ENCODE measurements at places on chromosomes 4 and X.

DNA sequence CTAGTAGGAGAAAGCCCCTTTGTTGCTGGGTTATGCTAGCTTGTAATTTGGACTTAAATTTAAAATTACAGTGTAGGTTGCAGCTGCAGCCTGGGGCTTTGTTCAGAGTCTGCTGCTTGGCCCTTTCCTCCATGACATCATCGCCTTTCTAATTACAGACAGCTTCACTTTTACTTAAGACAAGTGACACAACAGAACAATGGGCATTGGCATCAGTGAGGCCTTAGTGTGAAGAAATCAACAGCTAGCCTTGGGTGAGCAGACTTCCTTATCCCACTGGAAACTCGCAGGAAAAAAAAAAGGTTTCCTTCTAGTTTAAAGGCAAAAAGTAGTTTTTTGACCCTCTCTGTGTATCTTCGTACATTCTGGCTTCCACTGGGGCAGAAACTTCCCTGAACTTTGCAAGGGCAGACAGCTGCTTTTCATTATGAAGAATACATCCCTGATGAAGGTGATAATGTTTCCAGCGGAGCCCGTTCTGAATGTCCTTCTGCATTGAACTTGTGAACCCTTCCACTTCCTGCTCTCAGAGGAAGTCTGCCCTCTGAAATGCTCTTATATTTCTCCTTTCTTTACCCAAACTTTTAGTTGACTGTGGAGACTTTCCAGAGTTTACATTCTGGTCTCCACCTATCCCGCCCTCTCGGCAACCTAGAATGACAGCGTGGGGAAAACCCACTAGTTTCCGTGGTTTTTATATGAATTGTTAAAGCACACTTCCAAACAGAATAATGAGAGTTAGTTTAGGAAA is 123.2 kb upstream of the FAM9C start:
- no peak for DNase-seq

GRCh38 chr4:47444031-47444430 is 19.5 kb downstream of the COMMD8 start:
- DNase-seq = no peak

GRCh38 chrX:79281775-79282174 is 85.4 kb downstream of the ITM2A start:
- DNase-seq = no peak

DNA sequence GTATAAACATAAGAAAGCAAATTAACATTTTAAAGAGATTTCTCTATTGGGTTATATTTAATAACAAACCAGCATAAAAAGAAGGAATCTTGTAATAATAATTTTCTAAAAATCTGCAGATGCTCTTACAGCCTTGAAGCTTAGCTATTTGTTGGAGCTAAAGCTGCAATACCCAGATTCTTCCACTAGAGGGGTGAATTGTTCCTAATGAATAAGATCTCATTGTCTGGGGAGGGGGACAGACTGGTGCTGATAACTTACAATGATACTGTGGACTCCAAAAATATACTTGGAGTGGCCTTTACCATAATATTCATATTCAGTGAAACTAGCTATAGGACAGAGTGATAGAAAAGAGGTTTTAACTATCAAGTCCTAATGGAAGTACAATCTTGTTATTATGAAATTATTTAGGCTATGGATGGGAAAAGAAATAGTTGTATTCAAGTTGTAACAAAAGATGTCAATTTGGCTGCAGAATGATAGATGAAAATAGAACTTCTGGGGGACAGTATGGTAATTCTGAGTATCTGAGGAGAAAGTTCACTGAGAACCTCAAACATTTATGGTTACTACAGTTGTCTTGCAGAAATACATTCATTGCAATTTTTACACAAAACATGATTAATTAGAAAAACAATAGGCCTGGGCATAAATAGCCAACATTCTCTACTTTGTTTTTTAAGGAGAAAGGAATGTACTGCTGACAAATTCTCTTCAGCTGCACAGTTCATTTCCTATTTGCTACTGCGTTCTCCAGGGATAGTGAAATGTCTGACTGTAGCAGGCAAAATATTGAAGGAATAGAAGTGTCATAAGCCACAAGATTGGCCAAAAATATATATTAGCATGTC is 443.3 kb downstream of the GBA3 start:
- DNase-seq = no peak

DNA sequence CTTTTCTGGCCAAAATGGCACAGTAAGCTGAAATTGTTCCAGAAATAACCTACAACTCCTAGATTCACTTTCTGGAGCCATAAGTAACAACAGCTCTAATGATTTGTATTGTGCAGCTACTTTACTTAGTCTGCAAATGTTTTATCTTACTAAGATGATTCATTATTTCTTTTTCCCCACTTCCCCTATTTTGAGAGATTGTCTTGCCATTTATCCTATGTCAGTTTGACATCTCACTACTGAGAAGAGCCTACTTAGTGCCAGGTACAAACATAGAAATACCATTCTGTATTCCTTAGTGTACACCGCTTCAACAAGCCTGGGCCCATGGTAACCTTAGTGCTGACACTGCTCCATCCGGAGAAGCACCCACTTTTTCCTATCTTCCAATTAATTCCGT is 13.8 kb upstream of the STK26 start:
- no peak for DNase-seq

GRCh38 chr4:185532293-185532692 is 3.0 kb downstream of the PDLIM3 start:
- DNase-seq = no peak

GRCh38 chrX:69161786-69162349 is 3.4 kb downstream of the PJA1 start:
- no peak for DNase-seq

GRCh38 chr4:48722509-48723446 is 57.3 kb downstream of the FRYL start:
- DNase-seq = no peak

DNA sequence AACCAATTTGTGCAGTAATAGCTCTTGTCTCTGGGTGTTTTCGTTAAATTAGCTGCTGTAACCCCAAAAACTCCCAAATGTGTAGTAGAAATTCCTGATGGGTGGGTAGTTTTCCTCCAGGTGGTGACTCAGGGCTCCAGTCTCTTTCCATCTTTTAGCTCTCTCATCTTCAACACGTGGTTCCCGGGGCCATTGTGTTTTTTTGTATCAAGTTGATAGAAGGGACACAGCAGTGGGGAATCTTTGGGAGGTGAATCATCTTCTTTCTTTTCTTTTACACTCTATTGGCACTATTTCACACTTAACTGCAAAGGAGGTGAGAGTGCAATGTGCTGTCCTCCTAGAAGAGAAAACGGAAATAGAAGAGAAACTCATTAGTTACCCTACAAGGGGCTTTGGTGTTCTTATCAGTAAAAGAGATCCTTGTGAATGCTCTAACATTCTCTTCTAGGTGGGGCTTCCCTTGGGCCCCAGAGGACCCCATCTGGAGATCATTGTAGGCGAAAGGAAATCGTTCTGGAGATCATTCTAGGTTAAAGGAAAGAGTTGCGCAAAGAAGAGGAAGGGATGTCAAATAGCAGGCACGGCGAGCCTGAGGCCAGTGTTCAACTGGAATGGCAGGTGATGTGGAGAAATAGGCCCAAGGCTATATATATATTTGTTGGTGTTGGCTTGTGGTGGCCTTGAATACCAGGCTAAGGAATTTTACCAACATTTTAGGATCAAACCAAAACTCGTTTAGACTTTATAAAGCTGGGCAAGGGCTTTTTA is 68.2 kb upstream of the ACSL1 start:
- DNase-seq = no peak

DNA sequence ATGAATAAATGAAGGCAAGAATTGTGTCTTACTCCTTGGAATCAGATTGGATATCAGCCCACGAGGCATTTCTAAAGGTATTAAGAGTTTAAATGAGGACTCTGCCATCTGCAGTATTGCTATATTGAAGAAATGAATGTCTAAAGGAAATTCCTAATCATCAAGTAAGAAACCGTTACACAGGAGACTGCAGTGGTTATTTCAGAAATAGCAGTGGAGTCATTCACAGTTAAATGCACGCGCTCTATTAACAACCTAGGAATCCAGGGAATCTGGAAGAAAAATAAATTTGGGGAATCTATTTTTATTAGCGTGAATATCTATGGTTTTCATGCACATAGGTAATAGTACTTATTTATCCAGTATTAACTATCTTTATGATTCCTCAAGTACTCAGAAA is 334.2 kb downstream of the TENM3 start:
- no peak for DNase-seq

DNA sequence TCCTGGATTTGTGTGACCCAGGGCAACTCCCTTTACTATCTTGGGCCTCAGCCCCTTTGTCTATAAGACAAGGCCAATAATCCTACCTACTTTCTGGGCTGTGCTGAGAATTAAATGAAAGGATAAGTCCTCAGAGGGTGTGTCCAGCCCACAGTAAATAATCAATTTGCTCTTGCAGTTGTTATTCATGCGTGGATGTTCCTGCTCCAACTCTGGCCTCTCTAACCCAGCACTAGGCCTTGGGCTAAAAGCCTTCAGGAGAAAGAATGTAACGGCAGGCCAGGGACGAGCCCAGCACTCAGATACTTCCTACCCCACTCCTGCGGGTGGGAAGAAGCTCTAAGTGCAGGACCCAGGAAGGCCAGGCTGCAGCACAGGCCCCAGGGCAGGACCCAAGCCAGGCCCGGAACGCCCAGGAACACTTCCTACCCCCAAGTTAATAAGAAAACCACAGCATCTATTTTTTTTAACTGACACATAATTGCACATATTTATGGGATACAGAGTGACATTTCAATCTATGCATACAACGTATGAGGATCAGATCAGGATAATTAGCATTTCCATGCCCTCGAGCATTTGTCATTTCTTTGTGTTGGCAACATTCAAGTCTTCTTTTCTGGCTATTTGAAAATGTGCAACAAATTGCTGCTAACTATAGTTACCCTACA is 179.6 kb upstream of the RBPJ start:
- no peak for DNase-seq

DNA sequence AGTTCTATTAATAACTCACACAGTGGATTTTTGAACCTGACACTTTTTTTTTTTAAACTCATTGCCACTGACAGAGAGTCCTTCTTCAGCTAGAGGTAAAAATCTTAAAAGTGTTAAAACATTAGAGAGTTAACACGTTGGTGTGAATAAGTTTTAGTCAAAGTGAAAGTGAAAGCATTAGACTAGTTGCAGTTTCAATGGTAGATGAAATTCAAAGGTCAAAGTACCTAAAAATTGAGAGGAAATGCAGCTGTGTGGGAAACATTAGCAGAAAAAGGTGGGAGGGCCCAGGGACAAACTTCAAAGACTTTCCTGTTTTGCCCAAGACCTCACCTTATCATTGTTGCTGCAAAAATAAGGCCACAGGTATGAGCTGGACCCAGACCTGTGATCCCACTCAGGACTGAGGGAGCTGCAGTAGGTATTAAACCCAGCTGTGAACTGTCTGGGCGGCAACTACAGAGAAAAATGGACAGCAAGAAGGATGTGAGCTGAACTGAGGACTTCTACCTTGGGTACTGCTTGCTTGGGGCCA is 17.6 kb upstream of the GABRA4 start:
- DNase-seq = no peak

- no peak for DNase-seq
Measured at GRCh38 chr4:87469390-87469789, 47.0 kb downstream of the NUDT9 start.

DNA sequence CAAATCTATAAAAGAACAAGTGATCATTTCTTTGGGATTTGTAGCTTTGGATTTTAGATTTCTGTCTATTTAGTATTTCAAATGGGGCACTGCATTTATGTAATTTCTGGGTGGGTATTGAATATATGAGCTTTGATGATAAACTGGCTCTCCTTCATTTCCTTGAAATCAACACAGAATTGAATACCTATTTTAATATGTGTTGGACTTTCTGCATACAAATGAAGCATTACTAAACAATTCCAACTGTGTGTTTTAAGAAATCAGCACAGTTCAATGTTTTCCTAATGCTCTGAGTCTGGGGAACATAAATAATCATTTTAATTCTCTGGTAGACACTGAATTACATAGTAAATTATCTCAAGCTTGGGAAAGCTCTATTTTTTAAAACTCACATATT is 42.0 kb upstream of the GBA3 start:
- DNase-seq = no peak

GRCh38 chr4:76690011-76690905 is 207.7 kb downstream of the SOWAHB start:
- DNase-seq = no peak

DNA sequence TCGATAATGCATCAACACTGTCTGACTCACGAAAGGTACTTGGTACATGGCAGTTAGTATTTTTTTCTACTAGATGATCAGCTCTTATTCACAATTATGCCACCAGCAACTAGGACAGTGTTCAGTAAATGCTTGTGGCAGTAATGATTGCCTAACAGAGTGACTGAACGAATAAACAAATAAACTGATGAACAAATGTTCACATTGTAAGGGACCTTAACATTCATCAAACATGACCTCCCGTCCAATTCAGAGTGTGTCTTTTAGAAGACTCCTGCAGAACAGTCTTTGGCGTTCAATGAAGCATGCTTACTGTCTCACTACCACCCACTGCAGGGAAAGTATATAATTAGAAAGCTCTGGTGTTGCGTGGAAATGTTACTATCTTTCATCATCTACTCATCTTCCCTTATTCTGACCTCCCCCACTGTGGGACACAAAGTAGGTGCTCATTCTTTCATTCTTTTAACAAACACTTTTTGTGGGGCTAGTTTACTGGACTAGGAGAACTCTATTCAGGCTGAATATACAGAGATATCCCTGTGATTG is 319.3 kb downstream of the RAB28 start:
- no peak for DNase-seq

DNA sequence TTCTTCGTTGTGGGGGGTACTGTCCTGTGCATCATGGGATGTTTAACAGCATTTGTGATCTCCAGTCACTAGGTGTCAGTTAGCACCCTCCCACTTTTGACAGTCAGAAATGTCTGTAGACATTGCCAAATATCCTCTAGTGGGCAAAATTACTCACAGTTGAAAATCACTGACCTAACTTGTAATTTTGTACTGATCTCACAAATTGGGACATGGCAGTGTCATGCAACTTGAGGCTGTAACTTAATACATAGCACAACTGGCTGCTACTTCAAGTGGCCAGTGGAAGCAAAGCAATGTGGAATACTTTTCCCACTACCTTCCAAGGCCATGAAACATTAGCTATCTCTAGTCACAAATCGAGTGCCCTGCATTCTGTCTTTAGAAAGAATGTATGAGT is 23.2 kb upstream of the TSPAN7 start:
- no peak for DNase-seq

- no peak for DNase-seq
Measured at GRCh38 chr4:137430171-137430570, 102.1 kb downstream of the PCDH18 start.

DNA sequence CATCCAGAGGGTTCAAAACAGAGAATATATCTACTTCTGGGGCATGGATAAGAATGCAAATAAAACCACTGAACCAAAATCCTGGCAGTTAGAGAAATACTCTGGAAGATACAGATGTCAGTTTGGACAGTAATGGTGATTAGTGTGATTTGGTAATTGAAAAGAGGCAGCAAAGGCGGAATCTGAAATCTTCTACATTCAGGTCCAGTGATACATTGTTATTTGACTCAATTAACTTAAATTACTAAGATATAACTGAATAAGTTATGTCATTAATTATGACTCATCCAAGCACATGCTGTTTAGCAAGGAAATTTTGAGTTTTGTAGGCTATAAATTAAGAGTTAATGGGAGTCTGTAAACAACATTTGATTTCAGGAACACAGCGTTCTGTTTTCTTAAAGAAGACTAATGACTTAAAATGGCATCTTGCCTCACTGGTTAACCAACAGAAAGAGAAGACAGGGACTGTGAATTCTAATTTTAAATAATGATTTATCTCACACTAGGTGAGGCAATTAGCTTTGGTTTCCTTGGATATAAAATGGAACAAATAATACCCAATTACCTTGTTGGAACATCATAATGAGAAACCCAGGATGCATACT is 937.1 kb downstream of the PDHA2 start:
- DNase-seq = no peak

Measured in activated gamma-delta T cell treated with anti-CD3 and anti-CD28 coated beads, Interleukin-2, amount 50 U/mL, for 16 hours (primary cell).